ENCODE measurements at places on chromosomes 6 and 20.
A peak's percentile ranks its signal among the peaks of the same experiment; 100 is the strongest.

DNA sequence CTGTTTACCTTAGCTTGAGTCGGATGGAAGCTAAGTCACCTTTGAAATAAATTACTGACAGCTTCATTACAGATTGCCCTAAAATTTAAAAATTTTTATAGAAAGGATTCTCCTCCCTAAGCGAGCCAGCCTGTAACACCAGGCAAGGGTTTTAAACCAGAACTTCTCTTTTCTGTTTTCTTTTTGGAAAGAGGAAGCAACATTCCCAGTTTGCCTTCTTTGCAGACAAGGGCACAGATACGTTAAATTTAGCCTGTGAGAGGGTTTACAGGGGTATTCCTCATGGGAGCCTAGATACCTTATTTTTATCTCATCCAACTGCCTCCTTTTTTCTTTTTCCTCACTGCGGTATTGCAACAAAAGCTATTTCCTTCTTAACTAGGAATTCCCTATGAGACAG, 45.0 kb downstream of the GNAS start:
- DNase-seq: peak; percentile 38

GRCh38 chr6:155314773-155315515, 660 bp upstream of the TFB1M start:
- no peak for DNase-seq

DNA sequence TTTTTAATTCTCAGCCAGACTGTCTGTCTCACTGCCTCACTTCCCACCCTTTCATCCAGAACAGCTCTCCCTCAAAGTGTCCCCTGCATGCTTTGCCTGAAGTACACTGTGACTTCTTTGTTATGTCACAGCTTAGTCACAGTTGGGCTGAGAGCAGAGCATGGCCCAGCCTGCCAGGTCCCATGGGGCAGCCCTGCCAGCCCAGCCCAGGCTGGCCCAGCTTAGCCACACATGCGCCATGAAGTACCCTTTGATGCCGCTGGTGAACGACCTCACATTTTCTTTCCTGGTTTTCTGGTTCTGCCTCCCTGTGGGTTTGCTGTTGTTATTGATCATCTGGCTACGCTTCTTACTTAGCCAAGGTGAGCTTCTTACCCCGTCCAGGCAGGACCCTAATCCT, at the start of gene ADIG:
Gene ADIG, plus strand, starts transcription at position 185 of the 400 bp plus-strand sequence. Its CDS starts 54 bp downstream, at position 239.
- DNase-seq: peak; percentile 85

DNA sequence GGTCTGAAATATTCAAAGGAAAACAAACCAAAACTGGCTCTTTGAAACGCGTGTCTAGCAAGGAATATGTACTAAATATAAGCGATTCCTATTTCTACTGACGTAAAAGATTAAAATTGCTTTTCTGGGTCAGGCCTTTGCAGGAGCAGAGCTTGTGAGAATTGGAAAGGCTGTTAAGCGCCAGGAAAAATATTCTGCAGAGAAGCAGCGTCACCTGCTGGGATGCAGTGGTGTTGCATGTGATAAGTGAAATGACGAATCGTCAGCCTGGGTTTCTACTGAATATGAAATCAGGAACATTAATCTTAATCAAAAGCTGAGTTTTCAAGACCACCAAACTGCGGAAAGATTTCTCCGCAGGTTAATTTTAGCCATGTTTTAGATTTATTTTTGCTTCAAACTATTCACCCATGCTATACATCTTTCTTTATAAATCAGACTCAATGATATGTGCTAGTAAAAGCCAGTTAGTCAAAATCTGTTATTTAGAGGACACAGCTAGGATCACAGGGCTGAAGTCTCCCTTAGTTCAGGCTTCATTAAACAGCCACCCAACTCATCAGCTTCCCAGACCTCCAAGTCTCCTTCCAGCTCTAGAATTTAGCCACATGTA, 67.4 kb downstream of the ALDH8A1 start:
- DNase-seq: peak; percentile 68

DNA sequence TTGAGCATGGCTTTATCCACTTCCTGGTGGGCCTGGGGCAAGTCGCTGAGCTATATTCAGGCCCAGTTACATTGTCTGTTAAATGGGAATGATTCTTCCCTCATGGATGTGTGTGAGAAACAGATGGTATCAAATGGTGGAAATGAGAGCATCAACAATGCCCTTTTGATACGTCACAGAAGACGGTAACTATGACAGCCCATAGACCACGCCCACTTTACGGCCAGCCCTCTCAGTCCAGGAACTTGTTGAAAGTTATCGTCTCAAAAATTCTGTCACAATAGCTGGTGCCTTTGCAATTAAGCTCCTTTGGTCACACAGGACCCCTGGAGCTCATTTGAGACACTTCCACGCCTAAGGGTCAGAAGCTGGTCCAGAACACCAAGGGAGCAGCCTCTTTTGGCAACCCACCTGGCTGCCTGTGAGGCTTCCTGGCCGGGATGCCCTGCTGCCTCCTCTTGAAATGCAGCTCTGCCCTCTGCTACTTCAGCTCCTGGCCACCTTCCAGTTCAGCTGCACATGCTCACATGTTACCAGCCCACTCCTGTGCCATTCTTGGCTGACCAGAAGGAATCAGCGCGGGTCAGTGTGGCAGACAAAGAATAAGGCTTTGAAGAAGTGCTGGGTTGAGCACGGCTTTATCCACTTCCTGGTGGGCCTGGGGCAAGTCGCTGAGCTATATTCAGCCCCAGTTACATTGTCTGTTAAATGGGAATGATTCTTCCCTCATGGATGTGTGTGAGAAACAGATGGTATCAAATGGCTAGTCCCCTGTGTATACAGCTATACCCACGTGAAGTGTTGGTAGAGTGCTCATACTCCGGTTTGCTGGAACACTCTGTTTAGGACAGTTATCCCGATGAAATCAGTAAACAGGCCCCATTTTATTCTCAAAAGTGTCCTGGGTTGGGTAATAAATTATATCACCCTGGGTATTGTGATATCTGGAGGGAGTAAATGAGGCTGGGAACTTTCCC, 199.2 kb upstream of the SUPT3H start:
- peak; percentile 40 for DNase-seq

DNA sequence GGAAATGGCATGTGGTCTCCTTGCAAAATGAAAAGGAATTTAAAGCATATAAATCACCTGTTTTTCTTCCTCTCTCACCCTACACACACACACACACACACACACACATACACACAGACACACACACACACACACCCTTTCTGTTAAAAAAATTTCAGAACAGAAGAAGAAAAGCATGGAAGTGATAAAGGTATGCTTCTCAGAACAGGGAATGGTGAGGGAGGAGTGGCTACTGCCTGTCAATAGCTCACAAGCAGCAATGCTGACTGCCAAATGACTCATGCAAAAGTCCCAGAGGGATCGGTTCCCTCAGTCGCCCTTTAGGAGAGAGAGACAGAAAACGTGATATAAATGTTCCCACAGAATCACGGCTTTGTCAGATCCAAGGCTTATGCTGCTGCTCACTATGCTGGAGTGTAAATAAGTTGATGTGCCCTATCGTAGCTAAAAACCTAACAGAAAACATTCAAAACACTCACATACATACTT, 102.6 kb downstream of the IBTK start:
- peak; percentile 5 for DNase-seq

DNA sequence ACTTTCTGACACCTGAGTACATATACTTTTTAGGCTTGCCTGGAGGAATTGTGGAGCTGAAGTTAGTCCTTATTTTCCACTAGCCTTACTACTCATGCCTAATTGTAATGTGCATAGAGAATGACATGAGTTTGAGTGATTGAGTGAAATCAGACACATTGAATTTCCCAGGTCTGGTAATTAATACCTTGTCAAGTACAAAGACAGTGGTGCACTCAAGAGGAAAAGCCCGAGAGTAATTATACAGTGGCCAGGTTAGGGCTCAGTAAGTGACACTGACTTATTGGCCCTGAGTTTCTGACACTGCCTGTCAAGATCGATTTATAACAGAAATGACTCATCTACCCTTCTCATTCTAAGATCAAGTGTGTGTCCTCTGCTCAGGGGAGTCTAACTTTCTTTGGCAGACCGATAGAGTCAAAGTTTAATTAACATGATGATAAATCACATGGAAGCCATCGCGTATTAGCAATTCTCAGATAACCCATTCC, 288.3 kb downstream of the TPBG start:
- no peak for DNase-seq

DNA sequence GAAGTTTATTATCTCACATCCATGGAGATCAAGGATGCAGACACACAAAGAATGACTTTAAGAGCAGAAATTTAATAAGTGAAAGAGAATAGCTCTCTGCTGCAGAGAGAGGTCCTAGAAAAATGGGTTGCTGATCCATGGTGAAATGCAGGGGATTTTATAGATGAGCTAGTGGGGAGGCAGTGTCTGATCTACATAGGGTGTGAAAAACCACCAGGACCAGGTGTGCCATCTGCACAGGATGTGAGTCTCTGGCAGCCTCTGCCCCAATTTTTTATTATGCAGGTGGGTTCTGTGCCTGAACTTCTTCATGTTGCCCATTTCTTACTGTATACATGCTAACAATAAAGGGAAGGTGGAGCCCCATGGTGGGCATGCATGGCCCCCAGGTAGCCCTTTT, 19.9 kb upstream of the NANP start:
- DNase-seq: no peak

DNA sequence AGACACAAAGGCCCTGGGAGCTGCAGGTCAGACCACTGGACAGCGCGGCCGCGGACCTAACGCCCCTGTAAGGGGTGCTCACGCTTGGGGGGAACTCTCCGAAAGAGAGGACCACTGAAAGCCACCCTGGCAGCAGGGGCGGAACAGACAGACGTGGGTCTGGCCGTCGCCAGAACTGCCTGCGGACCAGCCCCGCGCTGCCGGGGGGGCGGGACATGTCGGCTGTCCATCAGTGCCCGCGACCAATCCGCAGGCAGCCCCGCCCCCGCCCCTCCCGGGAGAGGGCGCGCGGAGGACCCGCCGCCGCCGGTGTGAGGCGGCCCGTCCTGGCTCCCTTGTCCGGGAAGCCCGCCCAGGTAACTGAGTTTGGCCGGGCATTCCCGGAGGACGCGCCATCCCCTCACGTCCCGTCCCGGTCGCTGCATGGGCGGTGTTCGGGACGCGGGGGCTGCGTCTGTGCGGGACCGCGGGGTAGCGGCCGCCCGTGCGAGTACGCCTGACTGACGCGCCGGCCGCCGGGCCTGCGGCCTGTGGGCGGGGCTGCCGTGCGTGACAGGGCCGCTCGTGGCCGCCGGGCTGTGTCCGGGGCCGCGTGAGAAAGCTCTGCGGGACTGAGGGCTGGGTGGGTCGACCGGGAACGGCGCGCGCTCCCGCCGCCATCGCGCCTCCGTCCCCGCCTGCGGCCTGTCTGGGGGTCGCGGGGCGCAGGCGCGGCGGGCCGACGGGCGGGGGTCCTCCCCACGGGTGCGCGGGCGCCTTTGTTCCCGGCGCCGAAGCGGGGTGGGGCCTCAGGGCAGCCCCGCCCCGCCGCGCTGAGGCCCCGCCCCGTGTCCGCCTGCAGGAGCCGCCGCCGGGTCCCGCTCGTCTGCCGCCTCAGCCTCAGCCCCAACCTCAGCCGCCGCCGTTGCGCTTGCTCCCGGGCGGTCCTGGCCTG, at the start of gene PLCG1:
Gene PLCG1, plus strand, starts transcription at position 864 of the 934 bp plus-strand sequence. CDS start 99 bp downstream, outside the sequence.
- DNase-seq: peak; percentile 92

GRCh38 chr6:169640351-169640852, 61.4 kb downstream of the WDR27 start:
- no peak for DNase-seq

DNA sequence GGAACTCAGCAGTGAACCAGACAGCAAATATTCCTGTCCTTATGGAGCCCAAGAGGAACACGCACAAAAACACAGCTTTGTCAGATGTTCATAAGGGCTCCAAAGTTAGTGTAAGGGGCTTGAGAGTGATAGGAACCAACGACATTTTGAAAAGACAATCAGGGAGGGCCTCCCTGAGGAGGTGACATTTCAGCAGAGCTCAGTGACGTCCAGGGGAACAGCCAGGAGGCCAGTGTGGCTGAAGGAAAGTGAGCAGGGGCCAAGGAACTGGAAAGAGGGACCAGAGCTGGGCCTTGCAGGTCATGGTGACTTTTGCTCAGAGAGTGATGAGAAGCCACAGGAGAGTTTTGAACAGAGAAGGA, 16.1 kb downstream of the NOL4L start:
- DNase-seq: no peak

DNA sequence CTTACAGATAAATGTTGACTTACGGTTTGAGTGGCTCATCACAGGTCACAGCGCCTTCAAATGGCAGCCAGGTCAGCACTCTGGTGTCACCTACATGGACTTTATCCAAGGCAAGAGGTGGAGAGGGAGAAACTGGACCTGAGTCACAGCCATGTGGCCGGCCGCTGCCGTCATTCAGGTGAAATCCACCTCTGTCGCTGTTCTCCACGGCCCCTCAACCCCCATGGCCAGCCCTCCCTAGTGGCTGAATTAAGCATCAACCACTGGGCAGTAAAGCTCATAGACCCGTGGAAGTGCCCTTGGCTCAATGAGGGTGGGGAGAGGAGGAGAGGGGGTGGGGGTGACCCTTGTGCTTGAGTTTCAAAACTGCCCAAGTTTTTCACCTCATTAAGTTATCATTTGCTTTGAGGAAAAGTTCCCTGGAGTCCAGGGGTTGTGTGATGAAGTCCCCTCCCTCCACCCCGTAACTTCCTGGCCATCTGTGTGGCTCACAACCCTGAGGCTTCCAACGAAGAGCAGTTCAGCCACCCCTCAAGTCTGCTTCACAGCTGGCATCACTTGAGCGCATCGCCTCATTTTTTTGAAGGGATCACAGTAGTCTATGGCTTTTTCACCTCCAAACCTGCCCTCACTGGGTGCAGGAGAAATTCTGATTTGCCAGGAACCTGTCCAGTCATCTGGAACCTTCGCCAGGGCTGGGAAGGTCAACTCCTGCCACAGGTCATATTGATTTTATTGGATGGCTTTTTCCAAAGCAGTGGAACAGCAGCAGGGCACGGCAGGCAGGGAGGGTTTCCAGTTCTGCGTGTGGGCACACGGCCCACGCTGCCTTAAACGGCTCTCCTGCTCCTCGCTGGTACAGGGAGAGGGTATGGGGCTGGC, 43.5 kb upstream of the APCDD1L start:
- no peak for DNase-seq

DNA sequence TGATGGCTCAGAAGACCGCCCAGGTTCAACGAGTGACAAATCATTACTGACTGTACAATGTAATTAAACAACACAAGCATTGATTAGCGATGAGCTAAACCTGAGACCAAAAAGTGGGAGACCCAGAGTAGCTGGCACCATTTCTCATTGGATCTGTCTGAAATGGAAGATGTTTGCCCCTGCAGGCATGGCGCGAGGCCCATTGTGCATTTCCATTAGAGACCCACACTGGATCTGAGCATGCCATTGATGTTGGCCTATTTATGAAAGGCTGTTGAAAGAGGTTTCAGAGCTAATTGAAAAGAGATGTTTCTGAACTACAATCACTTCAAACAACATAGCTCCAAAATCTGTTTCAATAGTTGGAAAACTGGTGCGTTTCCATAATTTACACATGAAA, 196.7 kb downstream of the TFAP2B start:
- no peak for DNase-seq

Measured in globus pallidus (tissue), 1 donor.